Panc1 (cell line): ENCODE measurements at places on chromosomes 2 and 18. TPM values are rescaled to one million over a fixed set of nuclear protein-coding genes. Genes with fewer than 3 reads are reported as not detected.

PROKR1 gene
- total RNA-seq, result not detected

FRZB gene
- total RNA-seq, result 0.08 TPM

- DNase-seq, result no peak
Measured at GRCh38 chr2:84238907-84239306, 220.2 kb downstream of the SUCLG1 start.

- DNase-seq, result no peak
Measured at GRCh38 chr18:56021136-56021808, 433.3 kb upstream of the TCF4 start.

DNA sequence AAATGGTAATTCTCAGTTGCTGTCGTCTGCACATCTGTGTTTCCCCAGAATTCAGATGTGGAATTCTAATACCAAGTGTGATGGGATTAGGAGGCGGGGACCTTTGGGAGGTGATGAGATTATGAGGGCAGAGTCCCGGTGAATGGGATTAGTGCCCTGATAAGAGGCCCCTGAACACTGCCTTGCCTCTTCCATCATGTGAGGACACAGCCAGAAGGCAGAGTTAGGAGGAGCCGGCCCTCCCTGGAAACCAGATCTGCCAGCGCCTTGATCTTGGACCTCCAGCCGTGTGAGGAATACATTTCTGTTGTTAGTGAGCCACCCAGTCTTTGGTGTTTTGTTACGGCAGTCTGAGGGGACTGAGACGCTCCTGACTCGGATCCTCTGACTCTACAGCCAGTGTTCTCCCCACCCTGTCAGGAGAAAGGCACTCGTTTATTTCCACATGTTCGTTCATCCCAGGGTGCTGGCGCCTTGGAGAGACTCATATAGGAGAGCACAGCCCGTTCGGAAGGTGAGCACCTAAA, 395.0 kb downstream of the ZNF516 start:
- DNase-seq, result no peak

IL1RL2 gene
- not detected for total RNA-seq
